ENCODE measurements at places on chromosomes 3 and 15.

DNA sequence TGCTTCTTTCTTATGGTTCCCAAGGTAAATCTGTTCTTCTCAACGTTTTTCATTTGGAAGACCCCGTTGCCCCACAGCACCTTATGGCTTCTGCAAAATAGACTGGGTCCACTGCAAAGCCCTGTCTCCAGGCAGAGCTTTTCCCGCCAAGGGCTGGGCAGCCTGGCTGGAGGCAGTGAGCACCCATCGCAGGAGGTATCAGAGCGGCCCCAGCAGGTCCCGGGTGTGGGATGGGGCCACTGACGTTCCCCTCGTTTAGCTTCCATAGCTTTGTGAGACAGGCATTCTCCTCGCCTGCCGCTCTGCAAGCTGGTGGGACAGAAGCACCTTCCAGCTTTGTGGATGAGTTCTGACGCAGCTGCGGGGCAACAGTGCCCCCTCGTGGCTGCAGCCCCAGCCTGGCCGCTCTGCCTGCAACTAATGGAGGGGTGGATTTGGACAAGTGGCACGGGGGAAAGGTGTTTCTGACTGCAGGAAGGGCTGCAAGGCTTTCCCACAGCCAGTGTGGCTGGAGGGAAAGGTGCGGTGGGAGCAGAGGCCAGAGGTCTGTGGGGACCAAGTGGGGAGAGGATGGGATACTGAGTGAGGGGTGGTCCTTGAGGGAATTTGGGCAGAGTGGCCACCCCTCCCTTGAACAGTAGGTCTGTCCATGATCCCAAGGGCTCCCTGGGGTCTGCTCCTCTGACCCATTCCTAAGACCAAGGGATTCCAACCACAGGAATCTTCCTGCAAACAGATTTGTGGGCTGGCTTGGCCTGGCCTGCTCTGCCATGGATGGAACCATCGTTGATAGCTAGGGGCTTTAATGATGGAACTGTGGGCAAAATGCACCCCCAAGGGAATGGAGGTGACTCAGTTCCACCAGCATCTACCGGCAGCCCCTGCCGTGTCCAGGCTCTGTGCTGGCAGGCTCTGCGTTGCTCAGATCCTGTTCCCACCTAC lies 99.4 kb downstream of the FBLN2 start:
- peak; percentile 81 for DNase-seq

- DNase-seq, result no peak
Observed at GRCh38 chr15:82952158-82953081, at the start of gene HOMER2. HOMER2 (minus strand) TSS chr15:82952720; CDS start chr15:82952535, 185 bp downstream.

DNA sequence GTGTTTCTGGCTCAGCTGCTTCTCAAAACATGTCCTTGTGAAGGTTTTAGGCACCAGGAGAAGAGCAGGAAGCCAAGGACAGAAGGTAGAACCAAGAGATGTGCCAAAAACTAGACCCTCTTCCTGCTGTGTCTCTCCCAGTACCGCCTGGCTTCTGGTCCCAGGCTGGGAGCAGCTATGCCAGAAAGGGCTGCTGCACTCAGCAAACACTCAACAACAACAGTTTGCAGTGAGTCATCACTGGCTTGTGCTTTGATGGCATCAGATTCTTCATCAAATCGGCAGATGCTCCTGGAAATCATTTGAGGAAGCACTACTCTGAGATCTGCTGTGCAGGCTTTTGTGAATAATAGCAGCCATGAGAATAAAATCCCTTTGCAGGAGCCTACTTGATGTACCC lies 63.2 kb downstream of the DGKG start:
- DNase-seq, result no peak

DNA sequence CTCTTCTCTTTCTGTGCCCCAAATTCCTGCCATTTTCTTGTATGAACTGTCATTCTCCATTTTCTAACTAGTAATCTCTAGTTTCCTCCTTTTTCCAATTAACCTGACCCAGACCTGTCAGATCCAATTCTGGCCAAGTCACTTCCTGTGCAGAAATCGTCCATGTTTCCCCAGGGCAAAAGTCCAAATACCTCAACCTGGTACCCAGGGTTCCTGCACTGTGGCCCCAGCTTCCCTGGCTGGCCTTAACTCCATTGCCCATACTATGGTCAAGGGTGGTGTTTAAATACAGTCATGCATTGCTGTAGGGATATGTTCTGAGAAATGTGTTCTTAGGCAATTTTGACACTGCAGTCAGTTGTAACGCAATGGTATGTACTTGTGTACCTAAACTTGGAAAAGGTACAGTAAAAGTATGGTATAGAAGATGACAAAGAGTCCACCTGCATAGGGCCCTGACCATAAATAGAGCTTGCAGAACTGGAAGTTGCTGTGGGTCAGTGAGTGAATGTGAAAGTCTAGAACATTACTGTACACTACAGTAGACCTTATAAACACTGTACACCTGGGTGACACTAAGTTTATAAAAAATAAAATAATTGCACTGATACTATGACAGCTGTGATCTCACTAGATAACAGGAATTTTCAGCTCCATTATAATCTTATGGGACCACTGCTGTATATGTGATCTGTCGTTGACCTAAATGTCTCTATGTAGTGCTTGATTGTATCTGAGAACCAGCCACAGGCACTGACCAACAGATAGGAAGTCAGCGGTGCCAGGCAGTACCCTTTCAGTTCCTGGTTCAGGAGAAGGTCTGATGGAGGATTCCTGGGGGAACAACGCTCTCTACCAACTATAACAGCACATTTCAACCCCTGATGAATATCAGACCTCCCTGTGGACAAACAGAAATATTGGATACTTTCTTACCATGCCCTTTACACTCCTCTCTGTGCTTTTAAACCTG lies 336.1 kb upstream of the PROK2 start:
- DNase-seq, result no peak

- DNase-seq, result no peak
Observed at GRCh38 chr3:196996454-196997265, 28.0 kb upstream of the PIGZ start.

- no peak for DNase-seq
Observed at GRCh38 chr3:43766672-43767465, 76.1 kb downstream of the ABHD5 start.

DNA sequence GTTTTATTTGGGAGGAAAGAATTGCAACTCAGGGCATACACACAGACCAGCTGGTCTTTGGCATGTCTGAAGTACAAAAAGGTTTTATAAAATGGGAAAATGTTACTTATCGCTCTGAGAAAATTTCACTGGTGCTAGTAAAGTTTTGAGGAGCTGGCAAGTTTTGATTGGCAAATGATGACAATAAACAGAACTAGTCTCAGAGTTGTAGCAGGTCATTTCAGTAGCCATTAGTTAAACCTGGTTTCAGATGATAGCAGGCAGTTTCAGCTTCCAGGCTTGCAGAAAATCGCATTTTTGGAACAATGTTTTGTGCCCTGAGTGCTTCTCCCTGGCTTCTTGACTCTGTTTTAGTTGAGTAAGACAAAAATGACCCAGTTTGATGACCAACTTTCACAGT lies 10.7 kb downstream of the B2M start:
- no peak for DNase-seq

DNA sequence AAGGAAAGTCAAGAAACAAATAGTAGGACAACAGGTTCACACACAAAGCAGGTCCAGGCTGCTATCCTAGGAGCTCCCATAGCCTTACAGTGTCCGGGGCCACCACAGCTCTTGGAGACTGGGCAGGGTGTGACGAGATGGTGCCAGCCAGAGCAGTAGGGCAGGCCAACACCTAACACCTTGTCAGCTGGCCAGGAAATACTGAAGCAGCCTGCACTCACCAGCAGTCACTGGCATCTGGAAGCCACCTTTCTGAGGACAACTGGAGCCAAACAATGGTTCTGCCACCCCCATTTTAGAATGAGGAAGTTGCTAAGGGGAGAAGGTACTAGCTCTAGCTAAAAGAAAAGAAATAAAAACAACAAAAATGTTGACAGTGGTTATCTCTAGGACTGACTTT lies 47.2 kb downstream of the CCDC12 start:
- peak; percentile 81 for DNase-seq

DNA sequence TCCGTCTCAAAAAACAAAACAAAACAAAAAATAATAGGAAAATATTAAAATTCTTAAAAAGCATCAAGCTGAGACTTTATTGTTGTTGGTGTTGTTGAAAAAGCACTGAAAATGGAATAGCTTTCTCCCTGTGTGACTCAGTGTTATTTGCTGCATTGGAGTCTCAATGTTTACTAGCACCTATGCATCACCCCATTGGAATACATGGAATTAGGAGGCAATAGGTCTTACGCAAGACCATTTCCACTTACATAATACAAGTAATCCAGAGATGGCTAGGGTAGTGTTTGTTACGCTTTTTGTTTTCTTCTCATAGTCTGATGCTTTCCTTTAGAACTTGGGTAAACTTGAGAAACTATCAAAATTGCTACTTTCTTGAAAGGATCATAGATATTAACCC lies 15.2 kb downstream of the GXYLT2 start:
- DNase-seq, result no peak

- DNase-seq, result peak; percentile 66
Observed at GRCh38 chr15:31440754-31441311, 114.2 kb downstream of the KLF13 start.

DNA sequence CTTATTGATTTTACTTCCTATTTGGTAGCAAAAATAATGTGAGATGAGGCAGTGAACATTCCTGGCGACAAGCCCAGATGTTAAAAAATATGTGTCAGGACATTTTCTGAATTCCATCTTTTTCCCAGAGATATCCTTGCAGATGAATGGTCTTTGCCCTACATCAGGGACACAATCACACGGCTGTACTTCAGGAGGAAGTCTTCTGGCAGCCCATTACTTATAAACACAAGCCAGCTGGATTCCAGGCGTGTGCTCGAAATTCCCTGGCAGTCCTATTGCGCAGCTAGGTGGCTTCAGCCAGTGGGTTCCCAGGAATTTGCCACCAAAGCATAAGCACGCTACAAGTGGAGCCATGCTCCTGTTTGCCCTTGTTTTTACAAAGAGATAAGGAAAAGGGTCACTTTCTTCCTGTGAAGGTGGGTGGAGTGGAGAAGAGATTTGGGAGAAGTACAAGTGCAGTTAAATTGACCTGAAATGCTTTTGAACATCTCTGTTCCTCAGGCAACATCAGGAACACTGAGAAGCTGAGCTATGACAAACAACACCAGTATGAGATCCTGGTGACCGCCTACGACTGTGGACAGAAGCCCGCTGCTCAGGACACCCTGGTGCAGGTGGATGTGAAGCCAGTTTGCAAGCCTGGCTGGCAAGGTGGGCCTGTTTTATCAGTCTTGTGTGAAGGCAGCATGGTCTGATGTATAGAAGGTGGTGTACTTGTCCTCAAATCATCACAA lies 257.1 kb upstream of the TRIM42 start:
- DNase-seq, result no peak
